Stimulated activated CD8-positive, alpha-beta memory T cell treated with anti-CD3 and anti-CD28 coated beads, Interleukin-7, amount 100 ng/mL, for 48 hours (primary cell): ENCODE measurements at places on chromosomes 16 and 17.

DNA sequence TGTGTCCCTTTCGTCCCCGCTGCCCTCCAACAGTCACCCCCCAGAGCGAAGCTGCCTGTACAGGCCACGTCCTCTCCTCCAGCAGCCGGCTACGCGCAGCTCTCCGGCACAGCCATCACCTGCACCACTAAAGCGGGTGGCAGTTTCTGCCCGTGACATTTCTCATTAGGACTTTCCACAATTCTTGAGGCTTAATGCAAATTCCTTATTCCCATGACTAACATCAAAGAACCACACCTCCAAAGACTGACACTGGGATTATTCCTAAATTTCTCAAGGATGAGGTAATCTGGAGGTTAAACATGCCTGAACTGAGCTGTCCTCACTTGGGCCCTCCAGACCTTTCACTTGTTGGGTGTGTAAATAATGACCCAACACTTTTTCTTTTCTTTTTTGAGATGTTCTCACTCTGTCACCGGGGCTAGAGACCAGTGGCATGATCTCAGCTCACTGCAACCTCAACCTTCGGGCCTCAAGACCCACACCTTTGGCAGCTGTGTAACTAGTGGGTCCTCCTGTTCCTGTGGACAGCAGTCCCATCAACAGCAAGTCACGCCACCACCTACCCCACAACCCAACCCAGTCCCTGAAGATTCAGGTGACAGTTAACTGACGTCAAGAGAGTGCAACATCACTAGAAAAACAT, 11.7 kb downstream of the ANKRD11 start:
- no peak for DNase-seq

DNA sequence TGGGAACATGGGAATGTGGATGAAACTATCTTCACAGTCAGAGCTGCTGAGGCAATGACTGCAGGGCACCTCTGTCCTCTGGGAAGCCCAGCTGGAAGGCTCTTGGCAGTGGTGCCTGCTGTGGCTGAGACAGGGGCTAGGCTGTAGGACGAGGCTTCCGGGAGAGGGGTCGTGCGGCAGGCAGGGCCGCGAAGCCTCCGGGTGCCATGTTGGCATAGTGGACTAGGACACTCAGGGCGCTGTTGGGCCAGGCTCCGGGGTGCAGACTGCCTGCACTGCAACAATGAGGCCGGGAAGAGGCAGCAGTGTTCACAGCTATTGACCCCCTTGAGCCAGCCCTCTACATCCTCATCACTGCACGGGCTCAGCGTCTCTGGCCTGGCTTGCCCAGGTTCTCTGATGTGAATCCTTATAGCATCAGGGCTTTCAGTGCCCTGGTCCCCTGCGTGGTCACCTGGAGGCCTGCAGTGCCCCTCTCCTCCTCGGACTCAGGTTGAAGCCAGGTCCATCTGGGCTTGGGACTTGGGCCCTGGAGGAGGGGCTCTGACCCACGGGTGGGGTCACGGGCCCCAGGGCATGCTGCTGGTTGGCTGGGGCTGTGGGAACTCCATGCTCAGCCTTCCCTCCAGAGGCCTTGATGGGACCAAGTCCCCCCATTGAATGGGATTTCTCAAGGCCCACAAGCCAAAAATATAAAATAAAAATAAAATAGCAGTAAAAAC, 91.6 kb downstream of the TNFRSF13B start:
- DNase-seq, result no peak

- DNase-seq, result no peak
Observed at GRCh38 chr16:4381072-4381934, 9.7 kb downstream of the VASN start.

- DNase-seq, result no peak
Observed at GRCh38 chr16:75787440-75787839, 61.1 kb upstream of the CPHXL start.

- no peak for DNase-seq
Observed at GRCh38 chr17:35213412-35213940, 19.3 kb upstream of the SLC35G3 start.

GRCh38 chr16:89002851-89003830, 26.1 kb upstream of the CBFA2T3 start:
- DNase-seq, result no peak

GRCh38 chr16:12646098-12646489, 157.6 kb downstream of the CPPED1 start:
- no peak for DNase-seq
